HT1080 (cell line): ENCODE measurements at places on chromosomes 2 and 18. TPM values are rescaled to one million over a fixed set of nuclear protein-coding genes. Genes with fewer than 3 reads are reported as not detected.

DNA sequence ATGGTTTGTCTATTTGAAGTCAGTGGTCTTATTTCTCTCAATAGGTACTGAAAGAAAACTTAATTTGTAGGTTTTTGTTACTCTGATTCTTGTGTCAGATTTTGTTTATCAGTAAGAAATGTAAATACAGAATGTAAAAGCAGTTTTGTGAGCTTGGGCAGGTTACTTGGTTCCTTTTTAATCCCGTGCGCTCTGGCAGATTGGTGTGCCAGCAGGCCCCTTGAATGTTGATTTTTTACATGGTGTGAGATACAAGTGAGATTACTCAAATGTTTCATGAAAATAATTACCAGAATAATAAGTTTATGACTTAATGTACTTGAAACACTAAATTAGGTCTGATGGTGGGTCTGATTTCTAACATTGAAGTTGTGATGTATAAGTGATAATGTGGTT, 13.4 kb downstream of the HNRNPA3 start:
- DNase-seq, result no peak

Gene MAPRE3
- total RNA-seq, result 2.8 and 5.4 TPM in 2 replicates

DNA sequence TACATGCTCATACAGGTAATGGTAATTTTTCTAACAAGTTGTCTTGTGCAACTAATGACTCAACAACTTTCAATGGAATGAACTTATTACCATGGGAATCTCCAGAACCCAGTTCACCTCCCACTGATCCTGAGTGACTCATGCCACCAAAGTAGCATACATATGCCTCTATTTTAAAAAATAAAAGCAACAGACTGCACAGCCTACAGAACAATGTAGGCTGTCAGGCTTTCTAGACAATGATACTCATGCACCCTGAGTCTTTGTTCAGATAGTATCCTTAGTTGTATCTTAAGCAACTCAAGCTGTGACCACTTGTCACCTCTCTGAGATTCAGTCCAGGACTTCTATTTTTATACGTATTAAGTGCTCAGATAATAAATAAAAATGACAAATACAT, 531.0 kb upstream of the SETBP1 start:
- DNase-seq, result peak; percentile 86

Gene AAK1
- total RNA-seq, result 19.7 and 37.4 TPM in 2 replicates

DNA sequence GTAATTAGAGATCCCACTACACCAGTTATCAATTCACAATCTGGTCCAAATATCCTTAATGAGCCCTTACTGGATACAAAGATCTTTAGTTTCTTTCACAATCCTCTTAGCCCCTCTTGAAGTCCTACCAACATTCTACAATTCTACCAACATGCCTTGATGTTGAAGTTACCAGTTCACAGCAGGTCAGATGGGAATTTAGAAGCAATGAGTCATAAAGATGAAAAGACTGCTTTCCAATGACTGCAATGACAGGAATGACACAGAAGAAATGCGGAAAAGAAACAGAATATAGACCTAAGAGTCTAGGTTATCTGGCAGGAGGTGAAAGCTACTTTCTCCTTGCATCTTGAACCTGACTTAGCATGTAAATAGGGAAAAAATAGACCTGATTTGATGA, 24.5 kb downstream of the RTTN start:
- DNase-seq, result peak; percentile 84
